Myocyte (in vitro differentiated cells): ENCODE measurements at places on chromosomes 11 and 22.

GRCh38 chr11:69219991-69220390, 64.3 kb downstream of the SMIM38 start:
- no peak for DNase-seq

DNA sequence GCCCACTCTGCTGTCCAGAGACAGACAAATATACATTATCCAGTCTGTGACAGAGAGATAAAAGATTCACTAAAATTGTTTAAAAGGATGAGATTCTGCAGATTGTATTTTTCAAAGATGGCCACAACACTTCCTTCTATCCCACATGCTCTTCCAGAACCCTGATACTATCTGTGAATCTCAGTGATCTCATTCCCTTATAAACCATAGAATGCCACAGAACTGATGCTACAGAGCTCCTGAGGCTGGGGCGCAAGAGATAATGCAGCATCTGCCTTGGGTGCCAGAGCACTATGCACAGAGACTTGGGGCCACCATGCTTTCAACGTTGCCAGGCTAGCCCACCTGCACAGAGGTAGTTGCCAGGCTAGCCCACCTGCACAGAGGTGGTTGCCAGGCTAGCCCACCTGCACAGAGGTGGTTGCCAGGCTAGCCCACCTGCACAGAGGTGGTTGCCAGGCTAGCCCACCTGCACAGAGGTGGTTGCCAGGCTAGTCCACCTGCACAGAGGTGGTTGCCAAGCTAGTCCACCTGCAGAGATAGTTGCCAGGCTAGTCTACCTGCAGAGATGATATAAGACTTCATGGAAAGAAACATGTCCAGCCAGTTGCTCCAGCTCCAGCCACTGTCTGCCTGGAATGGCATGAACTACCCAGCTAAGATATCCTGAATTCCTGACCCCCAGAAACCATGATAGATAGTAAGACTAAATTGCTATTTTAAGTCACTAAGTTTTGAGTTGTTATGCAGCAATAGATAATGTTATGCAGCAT, 17.6 kb upstream of the SEPTIN5 start:
- DNase-seq = no peak

DNA sequence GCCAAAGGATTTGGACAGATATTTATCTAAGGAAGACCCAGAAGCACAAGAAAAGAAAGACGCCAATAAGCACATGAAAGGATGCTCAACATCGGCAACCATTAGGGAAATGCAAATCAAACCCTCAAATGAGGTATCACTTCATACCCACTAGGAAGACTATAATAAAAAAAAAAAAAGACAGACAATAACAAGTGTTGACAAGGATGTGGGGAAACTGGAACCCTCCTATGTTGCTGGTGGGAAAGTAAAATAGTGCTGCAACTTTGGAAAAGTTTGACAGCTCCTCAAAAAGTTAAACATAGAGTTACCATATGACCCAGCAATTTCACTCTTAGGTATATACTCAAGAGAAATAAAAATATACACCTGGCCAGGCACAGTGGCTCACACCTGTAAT, 47.0 kb downstream of the MICAL3 start:
- no peak for DNase-seq

GRCh38 chr11:65420979-65421793, 1.4 kb upstream of the NEAT1 start:
- DNase-seq = peak; percentile 99

- peak; percentile 99 for DNase-seq
Measured at GRCh38 chr11:12478743-12479142, 101.4 kb downstream of the PARVA start.

GRCh38 chr22:44585559-44586350, 87.7 kb upstream of the RTL6 start:
- no peak for DNase-seq

GRCh38 chr11:27012234-27012921, 18.5 kb downstream of the FIBIN start:
- DNase-seq = peak; percentile 79

DNA sequence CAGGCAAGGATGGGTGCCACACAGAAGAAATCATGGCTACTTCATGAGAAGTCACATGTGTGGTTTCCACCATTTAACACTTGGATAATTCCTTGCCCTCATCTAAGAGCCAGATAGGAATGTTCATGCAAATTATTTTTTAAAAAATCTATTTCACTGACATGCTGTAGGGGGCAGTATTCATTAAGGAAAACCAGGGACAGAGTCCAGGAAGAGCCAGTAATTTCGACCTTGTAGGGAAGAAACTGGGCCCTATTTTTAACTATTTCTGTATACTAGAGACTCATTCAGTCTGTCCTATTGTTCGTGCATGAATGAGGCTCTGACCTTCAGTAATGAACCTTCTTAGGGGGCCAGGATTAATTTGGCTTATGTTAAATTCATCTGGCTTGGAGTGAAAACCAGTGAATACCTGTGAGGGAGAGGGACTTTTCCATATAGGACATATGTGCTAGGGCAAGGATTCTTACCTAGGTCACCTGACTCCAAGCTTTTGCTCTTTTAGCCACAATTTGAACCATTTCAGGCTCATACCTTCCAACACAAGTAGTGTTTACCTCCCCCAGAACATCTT, 192.7 kb downstream of the NAV2 start:
- peak; percentile 51 for DNase-seq

GRCh38 chr11:6771926-6772893, at the start of gene OR2AG2:
OR2AG2 (minus strand) TSS chr11:6771976; CDS start chr11:6768957, 3,019 bp downstream.
- no peak for DNase-seq

DNA sequence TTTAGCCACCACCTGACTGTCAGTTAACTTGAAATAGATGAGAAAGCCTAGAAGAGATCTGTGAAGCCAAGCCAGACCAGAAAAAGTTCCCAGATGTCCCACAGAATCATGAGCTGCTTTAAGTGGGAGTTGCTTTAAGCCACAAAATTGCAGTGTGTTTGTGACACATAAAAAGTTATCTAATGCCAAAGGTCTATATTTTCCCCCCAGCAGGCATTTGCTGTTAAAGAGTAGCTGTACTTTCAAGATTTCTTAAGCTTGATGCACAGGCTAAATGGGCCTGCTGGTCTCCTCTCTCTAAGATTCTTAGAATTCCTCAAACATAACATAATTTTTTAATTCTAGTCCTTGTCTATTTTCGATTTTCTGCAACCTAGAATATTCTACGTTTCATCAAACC, 825.7 kb downstream of the FAM181B start:
- no peak for DNase-seq

GRCh38 chr22:35973388-35973787, 55.2 kb downstream of the RBFOX2 start:
- DNase-seq = no peak

DNA sequence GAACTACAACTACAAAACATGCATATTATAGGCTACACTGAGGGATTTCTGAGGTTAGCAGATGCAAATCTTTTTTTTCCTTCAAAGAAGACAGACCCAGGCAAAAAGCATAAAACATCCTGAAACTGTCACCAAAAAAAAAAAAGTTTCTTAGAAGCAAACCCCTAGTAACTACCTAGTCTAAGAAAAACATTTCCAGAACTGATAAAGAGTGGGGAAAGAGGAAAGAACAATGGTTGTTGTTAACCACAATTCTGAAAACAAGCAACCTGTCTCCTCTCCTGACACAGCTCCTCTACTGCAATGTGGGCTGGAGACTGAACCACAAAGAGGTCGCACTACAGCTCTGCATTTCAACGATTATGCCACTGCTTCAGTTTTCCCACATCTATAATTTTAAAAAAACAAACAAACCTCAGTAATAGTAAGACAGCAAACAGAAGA, 15.0 kb downstream of the DENND5A start:
- DNase-seq = peak; percentile 29

DNA sequence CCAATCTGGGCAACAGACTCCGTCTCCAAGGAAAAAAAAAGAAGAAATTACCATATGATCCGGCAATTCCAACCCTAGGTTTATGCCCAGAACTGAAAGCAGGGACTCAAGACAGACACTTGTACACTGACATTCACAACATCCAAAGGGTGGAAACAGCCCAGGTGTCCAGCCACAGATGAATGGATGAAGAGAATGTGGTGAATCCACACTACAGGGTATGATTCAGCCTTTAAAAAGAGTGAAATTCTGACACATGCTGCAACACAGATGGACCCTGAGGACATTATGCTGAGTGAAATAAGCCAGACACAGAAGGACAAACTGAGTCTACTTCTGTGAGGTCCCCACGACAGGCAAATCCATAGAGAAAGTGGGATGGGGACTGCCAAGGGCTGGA, 43.9 kb downstream of the SGSM3 start:
- DNase-seq = no peak

- no peak for DNase-seq
Measured at GRCh38 chr11:80559942-80560341, 1119.1 kb upstream of the TENM4 start.

DNA sequence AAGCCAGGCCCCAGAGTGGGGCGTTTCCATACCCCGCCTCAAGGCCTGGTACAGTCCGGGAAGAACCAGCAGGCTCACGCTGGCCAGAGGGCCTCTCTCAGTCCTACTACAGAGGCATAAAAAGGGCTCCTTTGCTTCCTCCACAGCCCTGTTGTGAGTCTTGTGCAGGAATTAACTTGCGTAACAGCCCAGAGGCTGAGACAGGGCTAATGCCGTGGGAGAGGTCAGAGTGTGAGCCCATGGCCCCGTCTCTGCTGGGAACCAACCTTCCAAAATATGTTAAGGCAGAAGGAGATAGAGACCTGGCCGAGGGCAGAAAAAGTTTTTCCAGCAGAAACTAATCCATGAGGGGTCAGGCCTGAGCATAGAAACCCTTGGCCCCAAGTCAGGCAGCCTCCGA, 19.9 kb upstream of the TMEM184B start:
- DNase-seq = no peak

DNA sequence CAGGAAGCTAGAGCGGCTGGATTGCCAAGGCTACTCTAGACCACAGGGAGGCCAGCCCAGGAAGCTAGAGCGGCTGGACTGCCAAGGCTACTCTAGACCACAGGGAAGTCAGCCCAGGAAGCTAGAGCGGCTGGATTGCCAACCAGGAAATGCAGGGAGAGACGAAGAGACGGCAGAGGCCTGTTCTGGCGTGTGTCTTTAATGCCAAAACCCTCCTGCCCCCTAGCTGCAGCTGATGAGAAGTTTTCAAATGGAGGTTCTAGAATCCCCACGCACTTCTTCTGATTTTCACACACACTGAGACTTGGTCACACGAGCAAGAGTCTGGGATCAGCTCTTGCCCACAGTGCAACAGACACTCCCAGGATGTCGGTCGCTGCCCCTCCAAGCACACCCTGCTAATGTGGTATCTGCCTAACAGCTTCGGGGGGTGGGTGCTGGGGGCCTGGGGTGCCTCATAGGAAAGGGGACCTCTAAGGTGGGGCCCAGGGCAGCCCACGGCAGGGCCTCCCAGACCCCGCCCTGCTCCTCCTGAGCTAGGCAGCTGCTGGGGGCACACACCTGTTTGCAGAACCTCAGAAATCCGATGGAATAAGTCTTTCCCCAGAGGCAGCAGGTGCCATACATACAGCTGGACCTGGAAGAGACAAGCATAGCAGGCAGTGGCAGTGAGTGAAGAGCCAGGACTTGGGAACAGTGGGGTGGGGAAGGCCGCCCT, 28.5 kb downstream of the MAFF start:
- peak; percentile 27 for DNase-seq
